Left ventricle myocardium superior (tissue), 1 donor: ENCODE measurements at places on chromosomes 2 and 18. TPM values are rescaled to one million over a fixed set of nuclear protein-coding genes. Genes with fewer than 3 reads are reported as not detected.
A peak's percentile ranks its signal among the peaks of the same experiment; 100 is the strongest.

DNA sequence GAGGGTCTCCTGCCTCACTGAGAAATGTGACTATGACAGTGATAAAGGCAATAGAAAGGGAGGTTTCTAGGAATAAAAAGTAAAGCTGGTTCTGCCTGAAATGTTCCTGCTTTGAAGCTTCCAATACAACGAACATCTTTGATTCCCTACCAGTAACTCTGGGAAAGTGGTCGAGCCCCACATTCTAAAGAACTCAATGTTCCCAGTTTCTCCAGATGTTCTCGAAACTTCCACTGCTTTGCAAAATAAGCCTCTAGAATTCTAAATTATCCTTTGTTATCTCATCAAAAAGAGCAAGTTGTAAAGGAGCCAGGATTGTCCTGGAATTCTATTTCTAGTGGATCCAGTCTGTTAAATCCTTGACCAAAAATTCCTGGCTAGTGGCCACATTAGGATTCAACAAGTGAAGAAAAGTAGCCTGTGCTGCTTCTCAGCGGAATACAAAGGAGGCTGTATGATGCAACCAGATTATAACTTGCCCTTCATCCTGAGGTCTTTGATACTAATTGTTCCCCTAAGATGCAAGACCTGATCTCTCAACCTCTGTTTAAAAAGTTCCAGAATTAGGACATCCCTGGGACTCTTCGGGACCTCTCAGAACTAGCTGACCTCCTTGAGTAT, 8.4 kb downstream of the SCN7A start:
- DNase-seq, result no peak

DNA sequence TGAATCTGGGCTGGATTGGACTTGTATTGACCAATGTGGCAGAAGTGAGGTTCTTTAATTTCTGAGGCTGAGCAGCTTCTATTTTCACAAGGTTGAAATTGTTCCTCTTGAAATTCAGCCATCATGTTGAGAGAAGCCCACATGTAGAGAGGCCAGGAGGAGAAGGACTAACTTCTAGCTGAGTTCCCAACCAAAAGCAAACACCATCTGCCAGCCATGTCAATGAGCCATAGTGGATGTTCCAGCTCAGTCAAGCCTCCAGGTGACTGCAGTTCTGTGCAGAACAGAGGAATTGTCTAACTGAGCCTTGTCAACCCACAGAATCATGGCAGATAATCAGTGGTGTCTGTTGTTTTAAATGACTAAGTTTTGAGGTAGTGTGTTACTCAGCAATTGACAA, 110.6 kb upstream of the ACVR1 start:
- DNase-seq, result no peak

MYO5B gene
- total RNA-seq, result 1.1 TPM

DNA sequence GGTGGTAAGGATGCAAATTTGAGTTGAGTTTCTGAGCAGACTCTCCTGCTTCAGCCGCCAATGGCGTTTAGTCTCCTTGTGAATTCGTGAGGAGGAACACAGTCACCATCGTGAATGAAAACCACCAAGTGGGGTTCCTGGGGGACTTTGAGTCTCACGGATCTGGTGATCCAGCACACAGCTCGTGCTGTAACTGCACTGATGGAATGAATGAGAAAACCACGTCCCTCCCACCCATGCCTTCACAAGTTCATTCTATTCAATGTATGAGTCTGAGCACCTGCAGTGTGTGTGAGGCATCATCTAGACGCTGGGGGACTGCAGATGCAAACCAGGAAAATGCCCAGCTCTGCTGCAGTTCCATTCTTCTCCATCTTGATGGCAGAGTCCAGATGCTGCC, 127.9 kb downstream of the PIEZO2 start:
- no peak for DNase-seq

- no peak for DNase-seq
These were observed 1.2 kb upstream of the LYG2 start for GRCh38 chr2:99256677-99257076.

- no peak for DNase-seq
These were observed 560.7 kb upstream of the CRIM1 start for GRCh38 chr2:35794796-35795450.

GRCh38 chr2:239612133-239612532, 211.3 kb upstream of the HDAC4 start:
- no peak for DNase-seq

- DNase-seq, result no peak
These were observed 1.4 kb downstream of the NRP2 start for GRCh38 chr2:205683502-205684367.

GRCh38 chr2:160271171-160272086, 71.4 kb upstream of the ITGB6 start:
- peak; percentile 46 for DNase-seq

DNA sequence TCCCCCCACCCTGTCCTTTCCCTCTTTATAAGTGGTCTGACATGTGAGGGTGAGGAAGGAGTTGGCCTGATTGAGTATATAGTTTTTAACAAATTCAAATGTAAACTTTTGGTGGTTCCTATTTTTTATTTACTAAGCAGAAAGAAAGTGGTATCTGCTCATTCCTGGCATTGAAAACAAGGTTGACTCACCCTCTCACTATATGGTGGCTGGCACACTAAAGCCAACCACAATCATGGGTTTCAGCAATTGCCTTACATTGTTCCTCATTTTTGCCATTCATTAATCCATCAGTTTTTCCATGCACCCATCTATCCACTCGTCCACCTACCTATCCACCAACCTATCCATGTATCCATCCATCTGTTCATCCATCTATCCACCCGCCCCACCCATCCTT, 75.4 kb upstream of the IGFBP5 start:
- no peak for DNase-seq

DNA sequence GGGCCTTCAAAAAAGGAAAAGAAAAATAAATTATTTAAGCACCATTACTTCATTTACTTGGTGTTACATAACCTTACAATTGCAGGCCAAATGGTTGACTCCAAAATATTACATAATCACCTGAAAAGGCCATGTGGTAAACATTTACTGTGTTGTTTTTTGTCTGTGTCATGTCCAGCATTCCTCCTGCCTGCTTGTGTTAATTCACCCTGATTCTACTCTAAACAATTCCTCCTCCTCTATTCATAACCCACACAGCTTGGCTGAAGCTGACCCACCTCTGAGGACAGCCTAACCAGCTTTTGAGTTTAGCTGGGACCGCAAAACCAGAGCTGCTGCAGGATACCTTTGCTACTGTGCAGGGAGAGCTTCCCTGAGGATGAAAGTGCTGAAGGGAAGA, 35.4 kb downstream of the TMX3 start:
- DNase-seq, result no peak

CCBE1 gene
- 0.92 TPM for total RNA-seq

ELOA2 gene
- not detected for total RNA-seq

DNA sequence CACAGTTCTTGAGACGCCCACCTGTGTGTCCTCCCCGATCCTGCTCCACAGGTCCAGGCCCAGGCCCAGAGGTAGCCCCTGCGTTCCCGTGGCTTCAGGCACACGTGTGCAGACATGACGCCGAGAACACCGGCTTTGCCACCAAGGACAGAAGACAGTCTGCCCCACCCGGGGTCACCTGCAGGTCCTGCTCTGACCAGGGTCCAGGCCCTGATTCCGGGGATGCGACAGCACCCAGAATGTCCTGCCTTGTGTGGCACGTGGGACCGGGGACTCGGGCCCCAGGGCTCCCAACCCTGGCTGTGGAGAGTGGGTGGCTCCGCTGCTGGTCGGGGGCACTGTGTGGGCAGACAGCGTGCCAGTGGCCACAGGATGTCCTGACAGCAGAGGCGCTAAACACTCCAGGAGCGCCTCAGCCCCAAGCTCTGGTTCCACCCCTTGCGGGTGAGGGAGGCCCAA, 36.9 kb downstream of the ADI1 start:
- DNase-seq, result peak; percentile 26

- no peak for DNase-seq
These were observed 1.7 kb upstream of the CELF4 start for GRCh38 chr18:37567061-37567993.

DNA sequence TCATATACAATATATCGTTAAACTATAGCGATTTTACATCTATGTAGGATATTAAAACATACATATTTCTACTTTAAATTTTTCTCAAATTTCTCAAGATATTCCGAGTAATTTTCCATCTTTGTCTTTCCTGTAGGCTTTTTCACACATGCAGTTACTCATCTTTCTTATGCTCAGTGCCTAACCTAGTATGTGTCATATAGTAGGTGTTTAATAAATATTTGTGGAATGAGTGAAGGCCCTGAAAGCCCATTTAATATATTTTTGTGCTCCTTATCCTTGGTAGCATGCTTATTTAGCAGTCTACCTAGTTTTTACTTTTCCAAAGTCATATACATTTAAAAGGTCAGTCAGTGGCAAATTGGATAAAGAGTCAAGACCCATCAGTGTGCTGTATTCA, 67.3 kb downstream of the ITGB6 start:
- DNase-seq, result no peak

RAB17 gene
- 3.2 TPM for total RNA-seq

DNA sequence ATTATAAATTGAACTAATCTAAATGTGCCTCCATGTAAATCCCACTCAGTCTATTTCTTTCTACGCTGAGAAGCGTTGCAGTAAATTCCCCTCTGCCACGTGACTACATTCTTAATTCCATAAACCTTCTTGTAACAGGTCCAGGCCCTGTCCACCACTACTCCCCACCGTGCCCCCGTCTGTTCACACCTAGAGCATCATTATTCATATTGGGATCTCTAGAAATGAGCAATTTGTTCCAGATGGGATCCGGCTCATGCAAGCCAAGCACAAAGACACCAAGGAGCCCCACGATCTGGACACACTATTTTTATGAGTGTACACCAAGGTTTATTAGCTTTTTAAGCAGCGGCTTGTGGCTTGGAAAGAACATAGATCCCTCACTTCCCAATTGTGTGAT, 38.2 kb downstream of the BOLA3 start:
- no peak for DNase-seq

TFCP2L1 gene
- 0.17 TPM for total RNA-seq

GRCh38 chr2:227311861-227312506, 13.1 kb upstream of the MFF start:
- no peak for DNase-seq

ANO7 gene
- total RNA-seq, result 1.1 TPM

DNA sequence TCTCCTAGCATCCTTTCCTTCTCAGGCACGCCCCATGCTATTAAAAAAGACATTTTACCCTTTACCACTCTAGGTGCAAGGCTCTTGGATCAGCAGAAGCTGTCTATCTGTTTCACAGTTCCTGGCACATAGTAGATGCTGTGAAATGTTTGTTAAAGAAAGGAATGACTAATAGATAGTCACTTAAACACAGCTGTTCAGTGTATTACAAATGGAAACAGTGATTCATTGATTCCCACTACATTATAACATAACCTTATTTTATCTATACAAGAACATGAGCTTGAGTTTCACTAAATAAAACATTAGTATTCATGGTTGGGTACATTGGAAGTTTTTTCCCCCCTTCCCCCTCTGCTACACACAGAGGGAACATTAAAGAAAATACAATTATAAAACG, 142.1 kb downstream of the ASXL3 start:
- DNase-seq, result no peak

RAB6C gene
- total RNA-seq, result 0.25 TPM

DNA sequence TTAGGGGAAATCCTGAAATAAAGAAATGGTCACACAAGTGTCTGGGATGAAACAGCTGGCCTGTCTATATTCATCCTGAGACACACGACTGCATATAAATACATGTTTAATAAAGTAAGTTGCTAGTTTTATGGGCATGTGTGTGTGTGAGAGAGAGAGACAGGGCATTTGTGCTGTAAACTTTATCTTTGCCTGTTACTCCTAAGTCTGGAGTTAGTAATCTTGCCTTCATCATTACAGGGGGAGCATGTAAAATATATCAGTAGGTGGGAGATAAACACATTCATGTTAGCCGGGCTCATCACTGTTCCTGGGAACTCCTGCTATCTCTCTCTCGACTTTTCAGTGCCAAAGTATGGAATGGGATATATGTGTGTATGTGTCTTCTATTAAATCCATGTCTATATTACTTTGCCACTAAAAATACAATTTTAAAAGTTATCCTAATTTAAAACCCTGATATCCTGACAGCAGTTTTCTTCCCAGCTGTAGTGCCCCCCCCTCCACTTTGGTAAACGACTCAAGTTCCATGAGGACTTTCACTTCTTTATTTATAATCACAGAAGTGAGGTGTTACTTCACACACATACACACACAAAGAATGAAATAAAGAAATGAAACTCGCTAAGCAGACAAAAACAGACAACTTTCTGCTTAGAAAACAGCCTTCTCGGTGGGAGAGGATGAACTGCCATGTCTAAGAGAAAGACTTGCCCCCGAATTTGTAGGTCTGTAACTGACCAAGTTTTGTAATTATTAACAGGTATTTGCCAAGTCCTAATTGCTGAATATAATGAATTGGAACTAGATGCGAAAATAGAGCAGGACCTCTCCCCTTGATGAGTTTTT, 947 bp downstream of the ZEB2 start:
- no peak for DNase-seq

DNA sequence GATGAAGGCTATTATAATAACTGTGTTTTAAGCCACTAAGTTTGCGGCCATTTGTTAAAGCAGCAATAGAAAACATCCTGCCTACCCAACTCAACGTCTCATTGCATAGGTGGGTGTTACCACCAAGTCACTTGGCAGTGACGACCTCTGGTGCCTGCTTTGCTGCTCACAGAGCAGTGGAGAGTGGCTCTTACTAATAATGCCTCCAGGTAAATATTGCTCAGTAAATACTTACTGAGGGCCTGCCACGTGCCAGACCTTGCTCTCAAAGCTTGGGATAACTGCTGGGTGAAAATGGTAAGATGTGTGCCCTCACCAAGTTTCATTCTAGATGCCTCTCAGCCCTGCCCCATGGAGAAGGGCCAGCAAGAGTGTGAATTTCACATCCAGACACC, 27.7 kb downstream of the ITGA6 start:
- DNase-seq, result no peak

ST8SIA3 gene
- not detected for total RNA-seq

CNDP1 gene
- not detected for total RNA-seq

MRPS9 gene
- 81.8 TPM for total RNA-seq
